Activated naive CD4-positive, alpha-beta T cell treated with anti-CD3 and anti-CD28 coated beads, Interleukin-2, amount 10 ng/mL, durations not matched to agents 5 hours and 36 hours (primary cell): ENCODE measurements at places on chromosomes 16 and 17. TPM values are rescaled to one million over a fixed set of nuclear protein-coding genes. Genes with fewer than 3 reads are reported as not detected.

FOXK2 gene
- total RNA-seq = 51.6 TPM

BRIP1 gene
- total RNA-seq = 18.5 TPM

PGS1 gene
- total RNA-seq = 68.5 TPM

SECTM1 gene
- 6.7 TPM for total RNA-seq

C16orf92 gene
- not detected for total RNA-seq

ANKFN1 gene
- total RNA-seq = not detected

GAS2L2 gene
- total RNA-seq = not detected

HMOX2 gene
- total RNA-seq = 85.4 TPM

ZG16 gene
- not detected for total RNA-seq

ATP1B2 gene
- total RNA-seq = 0.18 TPM
